ENCODE measurements at places on chromosomes 6 and 20.

DNA sequence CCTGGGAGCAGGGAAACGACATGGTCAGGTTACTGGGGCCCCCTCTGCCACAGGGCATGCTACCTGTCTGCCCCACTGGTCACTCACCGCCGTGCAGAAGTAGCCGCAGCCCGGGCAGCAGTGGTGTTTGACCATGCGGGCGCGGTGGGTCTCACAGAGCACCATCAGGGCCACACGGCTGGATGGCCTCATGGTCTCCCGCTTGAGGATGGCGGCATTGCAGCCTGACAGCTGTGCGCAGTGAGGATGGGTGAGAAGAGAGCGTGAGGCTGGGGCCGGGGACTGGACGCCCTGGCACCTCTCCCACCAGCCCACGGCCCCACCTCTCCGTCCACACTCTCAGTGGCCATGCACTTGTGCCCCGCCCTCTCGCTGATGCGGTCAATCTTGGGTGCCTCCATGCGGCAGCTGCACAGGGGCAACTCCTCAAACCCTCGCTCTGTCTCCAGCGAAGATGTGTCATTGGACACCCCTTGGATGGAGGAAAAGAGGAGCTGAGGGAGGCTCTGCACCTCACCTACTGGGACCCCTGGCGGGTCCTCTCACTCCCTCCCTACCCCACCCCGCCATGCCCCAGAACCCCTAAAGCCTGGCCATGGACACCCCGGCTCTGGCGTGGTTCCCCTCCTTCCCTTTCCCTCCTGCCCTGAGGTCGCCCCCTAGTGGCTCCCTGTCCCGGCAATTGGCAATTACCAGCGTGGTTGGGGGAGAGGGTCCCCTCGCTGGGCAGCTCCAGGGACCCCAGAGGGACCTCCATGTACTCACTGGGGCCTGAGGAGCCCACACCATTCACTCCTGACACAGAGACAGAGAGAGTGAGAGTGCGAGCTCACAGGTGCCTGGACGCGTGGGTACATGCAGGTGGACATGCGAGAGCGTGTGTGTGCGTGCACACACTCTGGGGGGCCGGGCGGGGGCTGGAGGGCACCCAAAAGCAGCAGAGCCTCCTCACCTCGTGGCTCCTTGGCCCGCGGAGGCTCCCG is 8.9 kb downstream of the EHMT2 start:
- no peak for DNase-seq

GRCh38 chr6:90186637-90187371 is 109.8 kb downstream of the BACH2 start:
- DNase-seq, result no peak

DNA sequence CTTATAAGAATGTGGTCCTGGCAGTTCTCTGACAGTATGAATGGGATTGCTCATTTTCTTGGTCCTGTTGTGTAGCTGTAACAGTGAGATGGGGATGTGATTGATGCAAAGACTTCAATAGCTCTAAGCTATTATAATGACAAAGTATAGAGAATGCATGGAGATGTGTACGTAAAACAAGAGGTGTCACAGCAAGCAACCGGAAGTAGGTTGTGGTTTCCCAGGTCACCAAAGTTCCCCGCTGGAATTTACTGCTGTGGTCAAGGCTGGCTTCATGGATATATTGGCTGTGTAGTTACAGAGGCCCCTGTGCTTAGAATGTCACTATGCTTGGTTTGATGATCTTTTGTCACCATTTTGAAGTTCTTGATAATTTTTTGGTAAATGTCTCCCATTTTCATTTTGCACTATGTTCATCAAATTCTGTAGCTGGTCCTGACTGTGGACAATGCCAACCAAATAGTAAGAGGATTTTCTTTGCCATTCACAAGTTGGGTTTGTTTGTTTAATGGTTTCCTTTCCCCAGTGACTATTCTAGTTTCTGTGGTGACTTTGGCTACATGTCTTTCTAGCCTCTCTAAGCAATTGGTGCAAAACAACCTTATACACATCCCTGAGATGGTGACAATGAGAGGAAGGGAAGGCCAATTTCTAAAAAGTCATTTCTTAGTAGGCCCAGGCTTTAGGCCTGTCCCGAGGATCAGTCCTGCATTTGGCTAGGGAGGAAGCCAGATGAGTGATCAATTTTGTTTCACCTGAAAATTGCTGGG is 10.5 kb downstream of the DNAH8 start:
- DNase-seq, result no peak

DNA sequence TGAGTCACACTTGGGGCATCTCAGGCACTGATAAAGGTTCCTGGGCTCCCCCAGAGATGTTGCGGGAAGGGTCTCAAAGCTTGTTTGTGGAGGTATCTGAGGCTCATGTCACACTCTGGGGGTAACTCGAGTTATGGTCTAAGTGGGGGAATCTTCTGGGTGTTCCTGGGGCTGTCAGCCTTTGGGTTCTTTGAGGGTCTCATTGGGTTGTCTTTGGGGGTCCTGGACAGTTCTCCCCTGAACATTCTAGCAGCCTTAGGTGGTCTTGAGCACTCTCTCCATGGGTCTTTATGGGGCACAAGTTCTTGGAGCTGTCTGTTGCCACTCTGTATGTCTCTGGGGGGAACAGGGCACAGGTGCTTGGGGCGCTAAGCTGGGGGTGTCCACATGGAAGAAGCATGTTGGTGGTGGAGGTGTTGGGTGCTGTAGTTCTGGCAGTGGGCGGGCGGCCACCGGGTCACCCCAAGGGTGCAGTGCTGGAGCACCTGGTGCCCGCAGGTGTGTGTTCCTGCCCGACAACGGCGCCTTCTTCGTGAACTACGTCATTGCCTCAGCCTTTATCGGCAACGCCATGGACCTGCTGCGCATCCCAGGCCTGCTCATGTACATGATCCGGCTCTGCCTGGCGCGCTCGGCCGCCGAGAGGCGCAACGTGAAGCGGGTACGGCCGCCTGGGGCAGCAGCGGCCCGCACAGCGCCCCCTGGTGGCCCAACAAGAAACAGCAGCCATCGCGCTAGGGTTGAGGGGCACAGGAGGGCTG is 7.1 kb upstream of the CAPN11 start:
- peak; percentile 30 for DNase-seq

DNA sequence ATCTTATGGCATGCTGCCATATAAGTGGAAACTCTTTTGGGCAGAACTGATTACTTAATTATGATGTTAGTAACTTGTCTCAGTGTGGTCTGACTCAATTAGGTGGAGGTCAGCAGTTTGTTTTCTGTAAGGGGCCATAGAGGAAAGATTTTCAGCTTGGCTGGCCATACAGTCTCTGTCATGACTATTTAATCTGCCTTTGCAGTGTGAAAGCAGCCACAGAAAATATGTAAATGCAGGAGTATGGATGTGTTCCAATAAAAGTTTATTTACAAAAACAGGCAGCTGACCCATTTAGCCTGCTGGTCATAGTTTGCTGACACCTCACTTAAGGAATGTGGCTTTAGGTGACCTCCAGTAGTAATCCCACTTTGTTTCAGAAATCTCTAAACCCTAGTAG is 700.7 kb downstream of the EPM2A start:
- DNase-seq, result no peak

- peak; percentile 58 for DNase-seq
These were observed 76.3 kb downstream of the CDK19 start for GRCh38 chr6:110738899-110739365.

GRCh38 chr20:38286586-38287531 is 17.1 kb upstream of the BPI start:
- DNase-seq, result peak; percentile 7

- DNase-seq, result no peak
These were observed 16.6 kb downstream of the PRKN start for GRCh38 chr6:162710936-162711335.

GRCh38 chr20:63083831-63084562 is 77.2 kb upstream of the BHLHE23 start:
- DNase-seq, result no peak

- DNase-seq, result peak; percentile 27
These were observed 111.2 kb upstream of the PTPN1 start for GRCh38 chr20:50398821-50399554.

DNA sequence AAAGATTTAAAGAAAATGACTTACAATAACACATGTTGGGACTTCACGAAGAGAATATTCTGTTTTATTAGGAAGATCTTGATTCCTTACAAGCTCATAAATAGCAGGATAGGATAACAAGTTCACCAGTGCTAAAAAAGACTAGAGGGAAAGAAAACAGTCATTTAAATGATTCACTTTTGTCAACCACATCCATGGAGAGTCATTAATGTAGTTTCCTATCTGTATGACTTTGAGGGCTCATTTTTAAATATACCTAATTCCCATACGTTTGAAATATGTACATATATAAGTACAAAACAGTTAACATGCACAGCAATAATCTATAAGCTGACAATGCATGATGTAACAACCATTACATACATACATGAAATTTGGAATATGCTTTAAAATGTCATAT is 111.1 kb downstream of the TBC1D32 start:
- no peak for DNase-seq

- no peak for DNase-seq
These were observed 32.9 kb downstream of the GCM1 start for GRCh38 chr6:53115741-53116140.

DNA sequence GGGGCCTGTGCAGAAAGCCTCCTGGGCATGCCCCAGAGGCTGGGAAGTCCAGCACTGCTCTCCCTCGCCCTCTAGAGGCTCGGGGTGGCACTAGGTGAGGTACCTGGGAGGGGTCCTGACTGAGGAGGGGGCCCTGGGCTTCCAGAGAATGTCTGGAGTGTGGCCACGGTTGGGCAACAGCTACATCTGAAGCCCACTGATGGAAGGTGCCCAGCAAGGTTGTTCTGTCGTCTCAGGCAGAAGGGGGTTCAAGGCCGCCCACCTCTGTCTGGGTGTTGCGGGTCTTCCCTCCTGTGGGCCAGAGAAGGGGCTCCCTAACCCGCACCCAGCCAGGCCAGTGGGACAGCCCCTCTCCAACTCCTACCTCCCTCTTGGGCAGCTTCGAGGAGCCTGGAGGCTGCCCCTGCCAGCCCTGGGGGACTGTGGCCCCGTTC is 11.4 kb upstream of the VEGFA start:
- DNase-seq, result no peak

GRCh38 chr20:62039738-62040137 is 25.9 kb downstream of the TAF4 start:
- DNase-seq, result no peak

DNA sequence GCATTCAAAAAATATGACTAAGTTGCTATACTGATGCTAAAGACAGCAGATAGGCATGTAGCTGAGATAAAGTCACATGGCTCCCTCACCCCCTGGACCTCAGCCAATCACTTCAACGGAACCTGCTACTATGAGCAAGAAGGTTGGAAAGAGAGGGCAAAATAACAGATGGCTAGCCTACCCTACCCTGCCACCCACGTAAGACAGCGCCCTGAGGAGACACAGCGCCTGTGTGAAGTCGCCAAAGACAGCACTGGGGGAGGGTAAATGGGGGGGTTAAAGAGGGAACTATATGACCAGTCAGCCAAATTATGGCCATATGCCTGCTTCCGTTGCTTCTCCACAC is 163.2 kb downstream of the RALGAPA2 start:
- DNase-seq, result no peak

GRCh38 chr6:47446669-47447330 is 30.8 kb upstream of the CD2AP start:
- DNase-seq, result no peak

GRCh38 chr6:99032396-99032795 is 84.7 kb upstream of the FBXL4 start:
- no peak for DNase-seq

DNA sequence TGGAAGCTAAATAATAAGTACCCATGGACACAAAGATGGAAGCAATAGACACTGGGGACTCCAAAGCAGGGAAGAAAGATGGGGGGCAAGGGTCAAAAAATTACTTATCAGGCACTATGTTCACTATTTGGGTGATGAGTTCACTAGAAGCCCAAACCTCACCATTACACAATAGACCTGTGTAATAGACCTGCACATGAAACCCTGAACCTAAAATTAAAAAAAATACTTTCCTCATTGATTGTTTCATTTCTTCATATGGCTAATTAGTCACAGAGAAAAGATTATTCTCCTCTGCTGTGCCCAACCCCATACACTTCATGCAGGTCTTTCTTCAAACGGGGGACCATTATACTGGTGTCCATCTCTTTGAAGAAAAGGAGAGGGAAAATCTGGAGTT is 213.0 kb upstream of the DTNBP1 start:
- DNase-seq, result no peak

GRCh38 chr6:153725456-153725855 is 313.6 kb upstream of the OPRM1 start:
- DNase-seq, result no peak

GRCh38 chr6:14622909-14623505 is 505.4 kb downstream of the CD83 start:
- DNase-seq, result no peak

- no peak for DNase-seq
These were observed 18.0 kb downstream of the ELOVL2 start for GRCh38 chr6:11025921-11026635.

DNA sequence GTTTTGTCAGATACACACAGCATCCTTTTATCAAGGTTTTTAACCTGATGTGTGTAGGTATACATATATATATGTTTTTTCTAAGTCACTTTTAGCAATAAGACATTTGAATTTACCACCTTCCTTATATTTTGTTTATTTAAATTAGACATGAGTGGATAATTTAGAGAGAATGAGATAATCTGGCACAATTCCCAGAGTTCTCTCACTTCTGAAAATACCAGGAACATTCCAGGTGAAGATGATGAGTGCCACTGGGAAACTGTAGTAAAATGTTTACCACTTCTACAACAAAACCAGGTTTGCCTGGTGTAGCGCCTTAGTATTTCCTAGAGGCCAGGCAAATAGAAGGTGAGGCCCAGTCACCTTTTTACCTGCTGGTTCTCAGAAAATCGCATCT is 189.5 kb downstream of the TMEM242 start:
- no peak for DNase-seq

DNA sequence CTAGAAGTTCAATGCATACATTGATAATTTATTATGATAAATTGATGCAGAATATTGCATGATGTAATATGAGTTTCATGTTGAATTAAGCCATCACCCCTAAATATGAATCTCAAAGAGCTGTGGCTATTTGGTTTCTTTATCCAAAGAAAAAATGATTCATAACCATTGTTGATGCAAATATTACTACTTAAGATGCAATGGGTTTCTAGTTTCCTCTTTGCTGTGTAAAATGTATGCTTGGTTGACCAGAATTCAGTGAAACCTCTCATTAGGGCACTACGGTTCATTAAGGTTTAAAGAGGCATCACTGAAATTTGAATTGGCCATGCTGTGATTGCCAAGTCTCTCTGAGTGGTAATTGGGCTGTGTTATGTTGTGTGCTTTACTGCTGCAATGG is 492.5 kb upstream of the FLRT3 start:
- no peak for DNase-seq

- no peak for DNase-seq
These were observed 67.4 kb downstream of the UST start for GRCh38 chr6:148814082-148814790.

DNA sequence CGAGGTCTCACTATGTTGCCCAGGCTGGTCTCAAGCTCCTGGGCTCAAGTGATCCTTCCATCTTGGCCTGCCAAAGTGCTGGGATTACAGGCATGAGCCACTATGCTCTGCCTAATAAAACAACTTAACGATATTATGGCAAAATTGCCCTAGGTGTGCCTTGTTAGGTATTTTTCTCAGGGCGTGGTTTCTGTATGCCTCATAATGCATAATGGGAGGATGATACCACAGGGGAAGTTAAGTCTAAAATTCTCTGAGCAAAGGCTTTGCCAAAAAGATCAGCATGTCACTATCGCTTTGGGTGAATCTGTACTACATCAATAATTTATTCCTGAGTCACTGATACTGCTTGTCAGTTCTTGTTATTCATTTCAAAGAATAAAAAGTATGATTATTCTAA is 15.9 kb upstream of the LOC128125822 start:
- DNase-seq, result no peak

Measured in C1 segment of cervical spinal cord (tissue), 14 donors.